ENCODE measurements at places on chromosomes 3 and 15.
A peak's percentile ranks its signal among the peaks of the same experiment; 100 is the strongest.

- peak; percentile 7 for DNase-seq
Measured at GRCh38 chr3:16936233-16936632, 51.5 kb downstream of the PLCL2 start.

DNA sequence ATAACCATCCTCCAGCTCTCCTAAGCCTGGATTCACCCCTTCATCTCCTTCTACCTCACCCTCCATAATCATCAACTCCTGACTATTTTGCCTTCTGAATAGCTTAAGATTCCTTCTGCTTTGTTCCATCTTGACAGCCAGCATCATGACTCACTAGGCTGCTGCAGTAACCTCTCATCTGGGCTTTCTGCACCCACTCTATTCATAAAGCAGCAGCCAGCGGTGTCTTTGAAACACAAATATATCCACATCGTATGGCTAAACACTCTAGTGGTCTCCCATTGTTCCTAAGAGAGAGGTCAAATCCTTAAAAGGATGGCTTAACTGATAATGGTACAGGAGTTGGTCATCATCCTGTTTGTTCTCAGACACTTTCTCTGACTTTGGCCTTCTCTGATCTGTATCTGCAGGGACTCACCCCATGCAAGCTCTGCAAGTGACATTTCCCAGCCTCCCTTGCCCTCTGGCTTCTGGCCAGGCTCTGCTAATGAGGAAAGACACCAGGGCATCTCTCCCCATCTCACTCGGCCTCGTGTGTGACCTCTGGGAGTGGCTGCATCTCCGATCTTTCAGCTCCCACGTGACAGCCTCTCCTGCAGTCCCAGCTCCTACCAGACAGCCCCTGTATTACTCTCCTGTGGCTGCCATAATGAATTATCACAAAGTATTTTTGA is 6.2 kb downstream of the GRK7 start:
- no peak for DNase-seq

DNA sequence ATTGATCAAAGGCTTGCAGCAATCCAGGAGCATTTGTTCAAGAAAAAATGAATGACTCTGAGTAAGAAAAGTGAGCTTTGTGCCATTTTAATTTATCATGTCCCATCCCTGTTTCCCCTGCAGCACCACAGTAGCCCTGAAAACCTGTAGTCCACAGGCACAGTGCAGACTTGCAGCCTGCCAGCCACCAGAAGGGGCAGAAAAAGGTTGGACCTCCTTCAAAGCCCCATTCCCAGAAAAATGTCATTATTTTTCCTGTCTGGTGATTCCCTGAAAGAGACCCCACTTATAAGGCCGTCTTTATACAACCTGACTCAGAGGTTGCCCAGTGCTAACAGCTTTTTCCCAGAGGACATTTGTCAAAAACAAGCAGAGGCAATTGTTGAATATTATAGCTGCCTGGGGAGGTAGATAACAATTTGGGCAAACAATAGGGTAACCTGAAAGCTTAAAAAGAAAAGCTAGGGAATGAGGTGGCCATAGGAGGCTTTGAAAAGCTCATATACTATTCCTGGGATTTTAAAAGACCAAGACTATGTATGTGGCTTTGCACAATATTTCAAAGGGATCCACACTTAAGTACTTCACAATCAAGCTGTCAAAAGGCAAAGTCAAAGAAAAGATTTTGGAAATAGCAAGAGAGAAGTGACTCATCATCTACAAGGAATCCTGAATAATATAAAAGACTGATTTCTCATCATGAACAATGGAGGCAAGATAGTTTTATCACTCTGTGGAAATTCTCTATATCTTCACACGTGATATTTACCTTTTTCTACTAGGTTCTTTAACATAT is 136.8 kb upstream of the PLXNA1 start:
- no peak for DNase-seq

DNA sequence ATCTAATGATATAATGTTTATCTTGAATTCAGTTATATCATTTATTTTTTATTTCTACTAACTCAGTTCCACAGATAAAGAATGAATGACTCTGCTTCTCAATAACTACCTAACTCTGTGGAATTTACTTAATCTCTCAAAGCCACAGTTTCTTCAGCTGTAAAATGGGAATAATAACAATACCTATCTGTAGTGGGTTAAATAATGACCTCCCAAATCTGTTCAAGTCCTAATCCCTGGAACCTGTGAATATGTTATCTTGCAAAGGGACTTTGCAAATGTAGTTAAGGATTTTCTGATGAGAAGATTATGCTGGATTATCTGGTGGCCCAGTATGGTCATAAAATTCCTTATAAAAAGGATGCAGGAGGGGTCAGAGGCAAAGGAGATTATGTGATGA is 61.7 kb downstream of the THRB start:
- no peak for DNase-seq

DNA sequence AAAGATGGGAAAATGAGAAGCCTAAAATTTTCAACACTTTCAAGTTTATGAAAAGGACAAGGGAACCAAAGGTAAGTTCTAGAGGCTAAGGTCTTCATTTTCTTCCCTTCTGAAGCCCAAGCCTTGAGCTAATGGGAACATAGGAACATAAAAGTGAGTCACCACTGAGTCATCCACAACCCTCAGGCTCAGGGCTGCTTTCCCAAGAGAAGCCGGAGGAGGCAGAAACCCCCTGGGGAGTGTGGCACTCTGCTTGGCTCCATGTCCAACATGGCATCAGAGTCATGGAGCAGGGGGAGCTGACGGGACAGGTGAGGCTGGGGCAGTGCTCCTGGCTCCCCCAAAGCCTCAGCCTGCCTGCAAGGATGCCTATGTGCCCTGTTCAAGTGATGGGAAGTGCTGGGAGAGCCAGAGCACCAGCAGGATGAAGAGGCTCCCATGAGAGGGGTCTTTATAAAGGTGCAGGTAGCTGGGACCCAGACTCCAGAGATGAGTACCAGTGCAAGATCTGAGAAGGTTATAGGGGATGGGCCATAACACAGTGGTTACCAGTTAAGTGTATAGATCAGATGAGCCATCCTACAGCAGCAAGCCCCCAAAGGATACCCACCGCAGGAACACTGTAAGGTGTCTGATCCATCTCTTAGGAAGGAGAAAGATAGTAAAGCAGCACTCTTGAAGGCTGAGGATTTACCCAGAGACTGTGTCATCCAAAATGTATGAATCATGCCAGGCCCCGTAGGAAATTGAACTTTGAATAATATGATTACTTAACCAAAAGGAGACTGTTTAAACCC is 31.8 kb upstream of the RYR3 start:
- DNase-seq: no peak

DNA sequence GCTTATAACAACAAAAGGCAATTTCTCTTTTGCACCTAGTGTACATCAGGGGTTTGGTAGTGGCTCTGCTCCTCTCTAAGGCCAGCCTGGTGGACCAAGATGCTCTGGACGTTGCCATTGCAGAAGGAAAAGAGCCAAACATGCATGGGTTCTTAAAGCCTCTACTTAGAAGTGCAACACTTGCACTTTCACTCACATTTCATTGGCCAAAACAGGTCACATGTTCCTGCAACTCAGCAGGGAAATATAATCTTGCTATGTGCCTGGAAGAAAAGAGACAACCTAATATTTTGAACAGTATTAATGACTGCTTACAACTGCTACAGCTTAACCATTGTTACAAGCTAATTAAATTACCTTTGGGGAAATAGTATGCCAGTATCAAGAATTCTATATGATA is 182.9 kb downstream of the IL5RA start:
- DNase-seq: no peak

DNA sequence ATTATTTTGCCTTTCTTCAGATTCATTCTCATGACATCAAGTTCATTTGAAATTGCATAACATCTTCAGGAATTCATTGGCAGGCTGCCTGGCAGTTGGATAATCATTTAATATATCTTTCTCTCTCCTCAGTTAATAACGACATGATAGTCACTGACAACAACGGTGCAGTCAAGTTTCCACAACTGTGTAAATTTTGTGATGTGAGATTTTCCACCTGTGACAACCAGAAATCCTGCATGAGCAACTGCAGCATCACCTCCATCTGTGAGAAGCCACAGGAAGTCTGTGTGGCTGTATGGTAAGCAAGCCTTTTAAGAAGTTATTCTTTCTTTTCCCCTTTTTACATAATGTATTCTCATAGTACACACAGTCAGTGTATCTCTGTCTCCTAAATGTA is 38.2 kb downstream of the TGFBR2 start:
- no peak for DNase-seq

DNA sequence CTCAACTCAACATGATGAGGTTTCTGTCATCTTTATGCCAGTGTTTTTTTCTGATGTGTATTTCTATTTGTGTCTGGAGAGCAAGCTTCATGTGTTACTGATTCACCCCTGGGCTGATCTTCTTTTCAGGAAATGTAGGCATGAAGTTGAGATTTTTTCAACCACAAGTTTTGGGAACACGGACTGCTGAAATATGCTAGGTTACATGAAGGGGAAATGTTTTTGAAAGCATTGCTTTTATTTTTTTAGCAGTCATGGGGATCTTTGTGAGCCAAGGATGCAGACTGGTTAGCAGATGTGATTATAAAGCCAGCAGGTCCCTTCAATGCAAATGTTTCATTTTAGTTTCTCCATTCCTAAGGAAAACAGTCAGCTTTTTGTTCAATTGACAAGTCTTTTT is 219.3 kb upstream of the COL8A1 start:
- DNase-seq: no peak

GRCh38 chr3:50289130-50289529 is 3.1 kb downstream of the IFRD2 start:
- DNase-seq: no peak

DNA sequence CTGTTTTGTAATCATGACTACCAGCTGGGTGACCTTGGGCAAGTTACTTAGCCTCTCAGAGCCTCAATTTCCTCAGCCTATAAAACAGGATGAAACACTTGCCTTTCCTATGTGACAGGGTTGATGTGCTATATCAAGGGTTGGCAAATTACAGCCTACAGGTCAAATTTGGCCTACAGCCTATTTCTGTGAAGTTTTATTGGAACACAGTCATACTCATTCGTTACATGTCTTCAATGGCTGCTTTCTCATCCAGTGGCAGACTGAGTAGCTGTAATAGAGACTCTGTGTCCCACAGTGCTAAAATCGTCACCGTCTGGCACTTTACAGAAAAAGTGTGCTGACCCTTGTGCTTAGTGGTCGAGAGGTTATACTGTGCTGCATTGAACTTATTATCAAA is 16.6 kb downstream of the ABHD6 start:
- DNase-seq: no peak

DNA sequence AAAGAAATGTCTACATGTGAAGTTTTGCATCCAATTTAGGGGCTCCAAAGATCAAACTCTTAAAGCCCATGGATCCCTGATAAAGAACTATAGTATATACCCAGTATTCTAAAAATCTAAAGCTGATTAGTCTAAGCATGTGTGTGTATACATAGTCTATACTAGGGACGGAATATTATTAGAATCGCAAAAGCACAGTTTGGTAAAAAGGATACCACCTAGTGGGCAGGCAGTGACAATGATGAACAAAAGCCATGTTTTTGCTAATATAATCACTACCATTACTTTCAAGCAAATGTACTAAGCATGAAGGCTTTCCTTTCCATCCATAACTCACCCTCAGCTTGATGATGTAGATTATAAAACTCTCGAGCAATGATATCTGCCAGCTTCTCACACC is 16.5 kb downstream of the POLQ start:
- no peak for DNase-seq

GRCh38 chr3:112085735-112086075 is 484 bp upstream of the C3orf52 start:
- DNase-seq: no peak

DNA sequence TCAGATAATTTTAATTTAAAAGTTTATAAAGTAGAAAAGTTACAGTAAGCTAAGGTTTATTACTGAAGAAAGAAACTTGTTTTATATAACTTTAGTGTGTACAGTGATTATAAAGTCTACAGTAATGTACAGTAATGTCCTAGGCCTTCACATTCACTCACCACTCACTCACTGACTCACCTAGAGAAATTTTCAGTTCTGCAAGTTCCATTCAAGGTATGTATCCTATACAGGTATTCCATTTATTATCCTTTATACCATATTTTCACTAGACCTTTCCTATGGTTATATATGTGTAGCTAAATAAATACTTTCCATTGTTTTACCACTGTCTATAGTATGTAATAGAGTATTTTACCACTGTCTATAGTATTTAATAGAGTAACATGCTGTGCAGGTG is 33.2 kb upstream of the MME start:
- DNase-seq: no peak

- no peak for DNase-seq
Measured at GRCh38 chr3:133944181-133944580, 48.5 kb upstream of the RAB6B start.

DNA sequence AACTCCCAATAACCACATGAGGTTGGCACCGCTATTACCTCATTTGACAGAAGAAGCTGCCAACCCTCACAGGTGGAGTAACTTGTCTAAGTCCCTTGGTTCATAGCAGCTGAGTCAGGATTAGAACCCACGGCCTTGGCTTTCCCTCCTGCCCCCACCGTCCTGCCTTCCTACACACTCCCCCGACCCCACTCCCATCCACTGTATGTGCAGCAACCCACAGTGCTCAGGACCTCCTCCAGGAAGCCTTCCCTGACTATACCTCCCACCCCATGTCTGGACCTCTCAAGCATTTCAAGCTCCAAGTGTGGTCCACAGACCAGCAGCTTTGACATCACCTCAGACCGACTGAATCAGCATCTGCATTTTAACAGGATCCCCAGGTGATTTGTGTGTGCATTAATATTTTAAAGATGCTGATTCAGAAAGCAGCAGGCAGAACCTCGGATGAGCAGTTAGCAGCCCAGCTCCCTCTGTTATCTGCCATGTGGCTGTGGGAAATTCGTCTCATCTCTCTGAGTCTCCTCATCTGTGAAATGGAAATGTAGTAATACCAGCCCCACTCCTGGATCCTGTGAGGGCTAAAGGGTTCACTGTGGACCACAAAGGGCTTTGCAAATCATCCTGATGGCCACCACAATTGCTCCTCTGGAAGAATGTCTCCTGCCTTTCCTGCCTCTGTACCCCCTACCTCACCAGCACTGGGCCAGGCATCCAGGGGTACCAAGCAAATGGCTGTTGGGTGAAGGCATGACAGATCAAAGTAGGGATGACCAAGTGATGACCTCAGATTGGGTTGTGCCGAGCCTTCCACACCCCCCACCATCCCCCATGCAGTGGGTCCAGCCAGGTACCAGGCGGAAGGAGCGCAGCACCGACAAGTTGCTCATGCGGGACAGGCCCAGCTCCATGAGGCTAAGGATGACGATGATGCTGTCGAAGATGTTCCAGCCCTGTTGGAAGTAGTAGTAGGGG is 62.7 kb downstream of the SCN5A start:
- no peak for DNase-seq

GRCh38 chr3:126025862-126026261 is 56.9 kb downstream of the ROPN1B start:
- no peak for DNase-seq
